ENCODE measurements at places on chromosomes 3 and 15. TPM values are rescaled to one million over a fixed set of nuclear protein-coding genes. Genes with fewer than 3 reads are reported as not detected.

The TMCO5A gene
- polyA plus RNA-seq: not detected

The CD200R1 gene
- 3.1 TPM for polyA plus RNA-seq

The VGLL3 gene
- polyA plus RNA-seq: 0.22 TPM

The SLC25A20 gene
- 6.6 TPM for polyA plus RNA-seq

The CCDC50 gene
- 18.0 TPM for polyA plus RNA-seq

The TNNC1 gene
- 0.71 TPM for polyA plus RNA-seq

The TLR9 gene
- not detected for polyA plus RNA-seq

The NOP10 gene
- 798 TPM for polyA plus RNA-seq

The FEZF2 gene
- polyA plus RNA-seq: not detected

The FILIP1L gene
- polyA plus RNA-seq: not detected

The CLDN18 gene
- polyA plus RNA-seq: not detected

The NEIL1 gene
- 6.4 TPM for polyA plus RNA-seq

The PTH1R gene
- polyA plus RNA-seq: 2.5 TPM

The BUB1B gene
- polyA plus RNA-seq: not detected

The SLC22A14 gene
- polyA plus RNA-seq: 0.78 TPM

The GPR160 gene
- 0.16 TPM for polyA plus RNA-seq

The GDPGP1 gene
- 2.6 TPM for polyA plus RNA-seq

The GOLGA8J gene
- polyA plus RNA-seq: not detected

The SLC2A2 gene
- polyA plus RNA-seq: 0.09 TPM

The TMIE gene
- 0.13 TPM for polyA plus RNA-seq

The CADM2 gene
- 94.3 TPM for polyA plus RNA-seq

The ATP2C1 gene
- 335 TPM for polyA plus RNA-seq

The PIERCE2 gene
- 33.0 TPM for polyA plus RNA-seq

The ETV5 gene
- polyA plus RNA-seq: 38.9 TPM

The SERINC4 gene
- polyA plus RNA-seq: not detected

The TTC23 gene
- 0.47 TPM for polyA plus RNA-seq

The MTFMT gene
- 7.0 TPM for polyA plus RNA-seq

The RTP3 gene
- not detected for polyA plus RNA-seq

The CCDC33 gene
- not detected for polyA plus RNA-seq

The GP5 gene
- not detected for polyA plus RNA-seq

The ST8SIA2 gene
- polyA plus RNA-seq: 3.9 TPM

The GTF2E1 gene
- 8.8 TPM for polyA plus RNA-seq

The P2RY14 gene
- polyA plus RNA-seq: not detected

The NSUN3 gene
- polyA plus RNA-seq: 14.7 TPM

The CCR1 gene
- polyA plus RNA-seq: not detected

The SLC22A13 gene
- polyA plus RNA-seq: not detected

The CRYGS gene
- polyA plus RNA-seq: 3.2 TPM

The GOLGA8Q gene
- not detected for polyA plus RNA-seq

The ECE2 gene
- polyA plus RNA-seq: 3.1 TPM

The EPHA3 gene
- 3.9 TPM for polyA plus RNA-seq

The ACAN gene
- not detected for polyA plus RNA-seq

The GOLGA8H gene
- not detected for polyA plus RNA-seq

The GRAMD2A gene
- 0.29 TPM for polyA plus RNA-seq

The RBPMS2 gene
- 0.59 TPM for polyA plus RNA-seq

The C2CD4B gene
- 0.29 TPM for polyA plus RNA-seq

The SPTSSB gene
- polyA plus RNA-seq: 5.9 TPM

The KBTBD13 gene
- not detected for polyA plus RNA-seq

The LRRC2 gene
- 1.6 TPM for polyA plus RNA-seq

The CD200R1L gene
- polyA plus RNA-seq: not detected

The ACTRT3 gene
- 1.5 TPM for polyA plus RNA-seq

The MINAR1 gene
- polyA plus RNA-seq: 0.04 TPM

The ATP2B2 gene
- polyA plus RNA-seq: 357 TPM

The CHRM5 gene
- not detected for polyA plus RNA-seq

The CYP8B1 gene
- polyA plus RNA-seq: not detected

The GALNT15 gene
- 1.0 TPM for polyA plus RNA-seq

The DUOXA2 gene
- not detected for polyA plus RNA-seq
